Tongue (tissue), 3 donors: ENCODE measurements at places on chromosomes 5 and 9. TPM values are rescaled to one million over a fixed set of nuclear protein-coding genes. Genes with fewer than 3 reads are reported as not detected.

DNA sequence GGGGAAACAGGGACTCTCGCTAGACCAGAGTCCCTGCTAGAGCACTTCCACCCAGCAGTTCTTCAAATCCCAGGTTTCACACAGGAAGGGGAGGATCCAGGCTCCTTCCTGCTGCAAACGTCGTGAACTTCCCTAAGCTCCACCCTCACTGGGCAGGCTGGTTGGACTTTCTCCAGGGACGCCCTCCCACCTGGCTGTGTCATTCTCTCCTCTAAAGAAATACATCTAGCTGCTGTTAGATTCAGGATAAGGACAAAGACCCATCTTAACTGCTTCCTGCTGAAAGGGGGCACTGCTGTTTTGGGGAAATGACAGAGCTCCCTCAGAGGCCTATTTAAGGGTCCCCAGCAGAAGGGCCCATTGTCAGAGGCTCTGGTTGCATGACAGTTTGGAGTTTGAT, 230.7 kb downstream of the SEMA6A start:
- peak; percentile 67 for DNase-seq

Gene NR6A1
- 1.0 TPM for total RNA-seq

DNA sequence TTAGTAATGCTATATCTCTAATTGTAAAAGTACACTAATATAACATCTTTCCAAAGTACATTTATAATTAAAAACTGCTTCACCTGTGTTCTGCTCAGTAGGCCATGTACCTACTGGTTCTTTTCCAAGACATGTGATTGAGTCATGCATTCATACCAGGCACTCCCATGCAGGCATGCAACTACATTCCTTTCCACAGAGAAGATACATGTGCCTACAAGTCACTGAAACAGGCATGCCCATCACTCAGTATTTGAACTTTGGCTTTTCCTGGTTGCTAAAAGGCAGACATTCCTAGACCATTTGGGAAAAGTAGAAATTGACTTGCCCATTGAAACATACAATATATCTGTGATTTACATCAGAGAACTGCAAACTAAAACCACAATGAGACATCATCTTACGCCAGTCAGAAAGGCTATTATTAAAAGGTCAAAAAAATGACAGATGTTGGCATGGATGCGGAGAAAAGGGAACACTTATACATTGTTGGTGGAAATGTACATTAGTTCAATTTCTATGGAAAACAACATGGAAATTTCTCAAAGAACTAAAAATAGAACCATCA, 148.3 kb upstream of the MOCS2 start:
- no peak for DNase-seq

Gene PCDHGB6
- 9.3 TPM for total RNA-seq

- no peak for DNase-seq
Measured at GRCh38 chr5:32520972-32521371, 64.4 kb upstream of the SUB1 start.

Gene PGGT1B
- 21.4 TPM for total RNA-seq

GRCh38 chr5:12652201-12652600, 748.0 kb upstream of the CTNND2 start:
- peak; percentile 48 for DNase-seq

DNA sequence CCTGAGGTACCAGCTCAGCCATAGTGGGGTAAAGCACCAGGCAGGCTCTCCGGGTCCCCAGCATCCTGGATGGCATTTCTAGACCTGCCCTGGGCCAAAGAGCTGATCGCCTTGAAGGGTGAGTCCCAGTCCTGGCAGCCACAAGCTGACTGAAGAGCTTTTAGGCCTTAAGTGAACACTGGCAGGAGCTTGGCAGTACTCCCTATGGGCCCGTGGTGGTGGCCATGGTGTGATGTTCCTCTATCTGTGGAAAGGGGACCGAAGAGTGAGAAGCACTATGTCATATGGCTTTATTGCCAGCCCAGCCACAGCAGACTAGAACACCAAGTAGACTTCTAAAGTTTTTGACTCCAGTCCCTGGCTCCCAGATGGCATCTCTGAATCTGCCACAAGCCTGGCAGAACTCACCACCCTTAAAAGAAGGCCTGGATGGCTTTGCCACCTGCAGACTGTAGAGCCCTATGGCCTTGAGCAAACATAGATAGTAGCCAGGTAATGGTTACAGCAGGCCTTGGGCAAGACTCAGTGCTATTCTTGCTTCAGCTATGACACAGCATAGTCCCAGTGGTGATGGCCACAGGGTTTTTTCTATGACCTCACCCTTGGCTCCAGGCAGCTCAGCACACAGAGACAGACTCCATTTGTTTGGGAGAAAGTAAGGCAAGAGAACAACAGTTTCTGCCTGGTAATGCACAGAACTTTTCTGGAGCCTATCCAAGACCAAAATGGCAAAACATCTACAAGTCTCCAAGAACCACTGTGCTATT, 801.5 kb upstream of the DMAC1 start:
- DNase-seq, result no peak

Gene LHX6
- total RNA-seq, result 5.4 TPM

- peak; percentile 46 for DNase-seq
Measured at GRCh38 chr9:79735023-79735779, 163.4 kb downstream of the TLE4 start.

DNA sequence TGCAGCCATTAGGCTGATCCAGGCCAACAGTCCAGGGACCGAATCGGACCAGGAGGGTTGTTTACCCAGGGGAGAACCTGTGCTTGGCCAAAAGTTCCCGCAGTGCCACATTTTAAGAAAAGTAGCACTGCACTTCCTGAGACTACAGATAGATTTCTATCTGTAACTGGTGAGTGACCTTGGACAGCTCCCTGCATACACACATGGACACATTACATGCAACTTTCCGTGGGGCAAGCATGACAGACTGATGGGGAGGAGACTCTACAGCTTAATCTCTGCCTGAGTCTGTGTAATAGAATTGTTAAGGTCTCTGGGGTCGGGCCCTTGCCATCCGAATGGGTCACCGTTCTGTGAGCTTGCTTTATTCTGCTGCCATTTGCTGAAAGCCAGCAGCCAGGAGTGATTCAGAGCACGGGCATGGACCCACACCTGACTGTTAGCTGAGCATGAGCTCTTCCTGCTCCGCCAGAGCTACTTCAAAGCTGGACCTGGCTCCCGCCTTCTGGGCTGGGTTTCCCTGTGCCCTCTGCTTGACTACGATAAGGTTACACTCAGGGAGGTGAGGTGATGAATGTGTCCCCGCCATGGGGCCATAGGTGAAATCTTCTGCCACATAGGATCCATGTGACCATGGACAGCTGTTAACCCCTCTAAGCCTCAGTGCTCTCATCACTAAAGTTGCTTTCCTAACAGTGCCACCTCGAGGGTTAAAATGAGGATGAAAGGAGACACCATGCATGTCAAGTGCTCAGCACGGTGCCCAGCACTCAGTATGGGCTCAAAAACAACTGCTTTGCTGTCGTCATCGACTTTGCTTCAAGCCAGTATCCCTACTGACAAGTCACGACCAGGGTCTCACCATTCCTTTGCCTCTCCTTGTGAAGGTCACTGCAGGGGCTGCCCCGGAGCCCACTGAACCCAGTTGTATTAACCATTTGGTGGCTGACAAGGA, 200.0 kb downstream of the MELK start:
- peak; percentile 43 for DNase-seq

DNA sequence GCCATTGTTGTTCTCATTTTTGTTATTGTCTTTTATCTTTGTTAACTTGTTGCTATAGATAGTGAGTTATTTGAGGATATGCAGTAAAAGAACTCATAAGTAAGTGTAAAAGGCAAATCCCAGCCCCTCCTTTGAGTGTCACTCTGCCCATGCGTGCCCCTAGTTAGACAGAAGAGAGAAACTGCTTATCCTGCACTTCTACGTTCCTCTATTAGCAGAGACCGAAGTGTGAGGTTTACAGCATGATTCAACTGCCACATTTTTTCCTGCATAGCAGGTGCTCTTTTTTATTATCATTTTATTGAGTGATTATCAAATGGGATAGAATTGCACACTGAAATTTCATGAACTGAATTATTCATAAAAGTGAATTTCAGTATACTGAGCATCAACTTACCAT, 12.0 kb upstream of the DNAH5 start:
- no peak for DNase-seq

DNA sequence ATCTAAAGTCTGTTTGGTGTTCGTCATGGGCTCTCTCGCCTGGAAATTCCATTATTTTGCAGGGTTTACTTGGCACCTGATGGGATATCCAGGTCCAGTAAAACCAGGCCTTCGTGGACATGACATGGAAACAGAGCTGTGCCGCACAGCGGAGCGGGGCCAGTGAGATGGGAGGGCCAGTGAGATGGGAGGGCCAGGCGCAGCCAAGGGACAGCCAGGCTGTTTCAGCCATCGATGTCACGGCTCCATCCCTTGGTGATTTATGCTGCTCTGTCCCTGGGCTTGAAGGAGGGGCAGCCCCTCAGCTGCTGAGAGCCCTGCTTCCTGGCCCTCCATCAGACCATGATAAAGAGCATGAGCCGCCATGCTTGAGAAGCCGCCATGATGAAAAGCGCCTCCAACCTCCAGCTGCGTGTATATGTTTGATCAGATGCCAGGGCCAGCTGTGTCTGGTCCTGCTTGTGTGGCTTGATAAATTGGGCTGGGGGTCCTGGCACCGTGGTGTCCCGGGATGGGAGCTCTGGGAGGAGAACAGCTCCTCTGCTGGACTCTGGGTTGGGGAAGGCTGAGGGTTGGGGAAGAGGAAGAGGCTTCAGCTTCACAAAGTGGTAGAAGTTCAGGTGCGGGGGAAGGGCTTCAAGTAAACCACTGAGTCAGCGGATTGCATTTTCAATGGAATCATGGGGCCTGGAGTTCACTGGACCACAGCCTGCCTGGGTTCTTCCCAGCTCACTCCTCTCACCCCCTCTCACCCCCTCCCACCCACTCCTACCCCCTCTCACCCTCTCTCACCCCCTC, 6.1 kb upstream of the COL5A1 start:
- DNase-seq, result peak; percentile 38

Gene CDH10
- 2.5 TPM for total RNA-seq

GRCh38 chr5:154465169-154465568, 12.9 kb downstream of the HAND1 start:
- no peak for DNase-seq

Gene MAMDC4
- total RNA-seq, result 3.8 TPM

Gene LRRC70
- 10.4 TPM for total RNA-seq

GRCh38 chr5:103345461-103345860, 86.9 kb downstream of the MACIR start:
- DNase-seq, result no peak

DNA sequence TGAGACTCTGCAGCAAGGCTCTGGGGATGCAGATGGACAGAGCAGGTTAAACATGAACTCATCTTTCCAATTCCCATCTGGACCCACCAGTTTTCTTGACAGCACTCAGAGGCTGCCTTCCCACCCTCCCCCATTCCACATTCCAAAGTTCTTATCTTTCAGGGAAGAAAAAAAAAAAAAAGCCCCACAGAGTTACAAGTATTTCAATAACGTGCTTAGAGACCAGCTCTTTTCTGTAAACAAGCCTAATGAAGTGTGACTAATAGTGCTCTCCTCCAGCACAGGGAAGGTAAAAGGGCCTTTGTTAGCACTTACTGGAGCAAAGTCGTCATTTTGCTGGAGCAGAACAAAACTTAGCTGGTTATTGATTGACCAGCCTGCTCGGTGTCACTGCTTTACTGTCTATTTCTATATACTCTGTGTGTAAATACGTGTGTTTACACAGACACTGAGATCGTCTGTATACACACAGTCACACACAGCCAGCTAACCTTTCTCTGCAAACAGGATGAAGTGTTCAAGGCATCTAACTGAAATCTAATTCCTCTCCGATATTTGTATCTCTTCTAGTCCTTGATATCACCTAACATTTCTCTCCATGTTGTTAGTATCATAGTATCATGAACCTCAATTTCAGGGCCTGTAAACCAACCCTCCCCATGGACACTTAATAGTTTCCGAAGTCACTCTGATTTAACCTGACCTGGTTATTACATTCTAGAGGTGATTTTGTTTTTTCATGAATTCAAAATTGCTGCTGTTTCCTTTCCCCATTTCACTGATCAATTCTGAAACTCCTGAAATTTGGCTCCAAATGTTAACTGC, 84.9 kb downstream of the ZNF608 start:
- peak; percentile 69 for DNase-seq

GRCh38 chr5:81317536-81317935, 16.1 kb downstream of the ZCCHC9 start:
- DNase-seq, result no peak

- DNase-seq, result no peak
Measured at GRCh38 chr5:154546719-154547118, 68.7 kb upstream of the HAND1 start.

Gene CETN3
- total RNA-seq, result 32.2 TPM

- no peak for DNase-seq
Measured at GRCh38 chr9:27404661-27405060, 107.7 kb upstream of the EQTN start.
